Daoy (cell line): ENCODE measurements at places on chromosomes 5 and 9.

DNA sequence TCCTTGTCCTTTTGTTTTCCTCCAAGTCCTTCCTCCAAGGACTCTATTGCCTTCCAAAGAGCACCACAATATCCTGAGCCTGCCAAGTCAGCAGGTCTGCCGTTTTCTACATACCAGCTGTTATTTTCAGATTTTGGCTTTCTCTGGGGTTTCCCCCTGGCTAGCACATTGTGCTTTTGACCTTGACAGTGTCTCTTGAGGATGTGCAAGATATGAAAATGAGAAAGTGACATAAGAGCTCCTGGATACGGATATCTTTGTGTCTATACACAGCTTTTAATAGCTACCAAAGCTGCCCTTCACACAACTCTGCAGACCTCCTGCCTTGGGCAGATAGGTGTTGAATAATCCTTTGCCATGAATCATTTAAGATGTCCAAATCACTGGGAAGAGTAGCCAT lies 67.0 kb downstream of the HAPLN1 start:
- DNase-seq, result no peak

DNA sequence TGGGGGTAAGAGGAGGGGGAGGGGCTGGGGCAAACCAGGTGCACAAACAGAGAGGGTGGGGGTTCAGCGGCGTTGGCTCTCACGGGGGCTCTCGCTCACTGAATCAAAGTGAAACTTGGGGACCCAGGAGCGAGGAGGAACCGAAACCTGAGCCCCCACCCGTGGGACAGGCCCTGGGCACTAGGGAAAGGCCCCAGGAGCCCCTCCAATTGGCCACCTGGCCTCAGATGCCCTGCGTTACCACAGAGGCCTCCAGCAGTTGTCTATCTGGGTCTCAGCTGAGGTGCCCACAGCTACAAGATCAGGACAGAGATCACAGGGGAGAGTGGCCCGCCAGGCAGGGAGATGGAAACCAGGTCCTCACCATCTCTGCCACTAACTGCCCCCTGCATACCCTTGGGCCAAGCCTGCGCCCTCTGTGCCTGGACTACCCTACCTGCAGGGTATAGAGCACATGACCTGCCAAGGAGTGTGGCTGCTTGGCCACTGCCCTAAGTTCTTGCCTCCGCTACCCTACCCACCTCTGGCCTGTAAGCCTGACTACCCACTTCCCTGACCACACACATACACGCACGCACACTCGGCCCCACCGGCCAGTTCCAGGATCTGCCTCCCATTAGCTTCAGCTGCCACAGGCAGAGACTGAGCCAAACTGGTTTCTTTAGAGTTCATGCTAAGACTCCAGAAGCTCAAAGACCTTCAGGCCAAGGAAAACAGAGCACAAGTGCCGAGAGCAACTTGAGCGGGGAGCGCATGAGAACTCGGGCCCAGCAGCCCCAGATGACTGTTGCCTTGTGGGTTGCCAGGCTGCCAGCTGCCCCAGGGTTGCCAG lies 39.9 kb downstream of the PAX5 start:
- no peak for DNase-seq

DNA sequence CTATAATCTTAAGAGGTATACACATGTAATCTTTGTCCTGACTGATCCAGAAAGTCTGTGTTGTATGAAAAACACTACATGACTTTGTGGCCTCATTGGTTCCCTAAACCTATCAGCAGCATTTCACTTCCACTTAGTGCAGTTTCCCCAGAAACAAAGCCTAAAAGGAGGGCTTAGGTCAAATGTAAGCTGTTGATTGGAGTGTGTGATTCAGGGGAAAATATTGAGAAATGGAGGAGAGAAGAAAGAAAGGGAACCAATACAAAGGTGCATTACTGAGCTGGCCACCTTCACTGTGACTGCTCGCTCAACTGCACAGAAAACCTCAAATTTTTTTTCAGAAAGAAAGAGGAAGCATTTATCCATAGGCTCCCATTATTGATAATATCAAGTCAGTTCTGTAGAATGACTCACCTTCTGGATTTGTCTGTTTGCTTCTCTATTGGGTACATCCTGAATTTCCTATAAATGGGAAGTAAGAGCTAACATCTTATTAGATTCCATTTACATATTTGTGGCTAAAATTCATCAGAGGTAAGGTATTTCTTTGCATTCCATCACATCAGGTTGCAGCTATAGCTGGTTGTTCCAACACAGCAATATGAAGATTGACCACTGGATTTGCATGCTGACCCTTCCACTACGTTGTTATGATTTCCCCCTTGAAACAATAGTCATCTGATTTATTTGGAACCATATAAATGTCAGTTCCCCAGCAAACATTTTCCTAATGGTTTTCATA lies 10.3 kb upstream of the FST start:
- no peak for DNase-seq

DNA sequence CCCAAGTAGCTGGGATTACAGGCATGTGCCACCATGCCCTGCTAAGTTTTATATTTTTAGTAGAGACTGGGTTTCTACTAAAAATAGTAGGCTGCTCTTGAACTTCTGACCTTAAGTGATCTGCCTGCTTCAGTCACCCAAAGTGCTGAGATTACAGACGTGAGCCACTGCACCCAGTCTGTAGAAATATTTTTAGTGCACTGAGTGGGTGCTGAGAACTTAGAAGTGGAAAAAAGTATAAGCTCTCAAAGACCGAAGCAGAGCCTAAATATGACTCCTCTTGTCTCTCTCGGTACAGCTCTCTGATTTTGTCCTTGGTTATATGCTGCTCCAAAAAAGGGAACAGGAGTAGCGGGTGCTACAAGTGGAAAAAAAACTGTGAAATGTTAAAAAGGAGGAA lies 353.8 kb upstream of the IZUMO3 start:
- no peak for DNase-seq

DNA sequence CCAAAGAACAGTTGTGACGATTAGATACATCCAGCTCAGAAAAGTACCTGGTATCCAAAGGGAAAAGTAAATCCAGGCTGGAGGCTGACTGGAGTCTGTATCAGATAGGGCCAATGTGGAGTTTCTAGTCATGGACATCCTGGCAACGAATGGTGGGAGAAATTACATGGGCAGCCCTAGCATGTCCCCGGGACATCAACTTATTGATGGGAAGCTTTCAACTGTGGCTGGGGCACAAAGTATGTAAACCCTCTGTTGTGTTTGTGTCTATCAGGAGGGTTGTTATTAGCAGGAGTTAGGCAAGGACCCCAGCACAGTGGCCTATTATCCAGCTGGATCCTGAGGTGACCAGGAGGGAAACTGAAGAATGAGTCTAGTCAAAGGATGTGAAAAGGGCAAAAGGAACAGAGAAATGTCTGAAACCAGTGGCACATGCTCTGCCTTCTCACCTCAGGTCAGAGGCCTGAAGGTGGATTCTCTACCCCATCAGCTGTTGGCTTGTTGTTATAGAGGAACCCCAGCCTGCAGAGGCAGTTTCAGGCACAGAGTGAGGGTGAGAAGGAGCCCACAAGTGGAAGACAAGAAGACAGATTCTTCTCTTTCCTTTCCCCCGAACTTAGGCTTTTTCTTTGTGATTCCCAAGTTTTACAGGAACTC lies 19.9 kb downstream of the IFNW1 start:
- DNase-seq, result no peak

GRCh38 chr5:171845857-171846256 lies 60.2 kb downstream of the SMIM23 start:
- DNase-seq, result no peak

DNA sequence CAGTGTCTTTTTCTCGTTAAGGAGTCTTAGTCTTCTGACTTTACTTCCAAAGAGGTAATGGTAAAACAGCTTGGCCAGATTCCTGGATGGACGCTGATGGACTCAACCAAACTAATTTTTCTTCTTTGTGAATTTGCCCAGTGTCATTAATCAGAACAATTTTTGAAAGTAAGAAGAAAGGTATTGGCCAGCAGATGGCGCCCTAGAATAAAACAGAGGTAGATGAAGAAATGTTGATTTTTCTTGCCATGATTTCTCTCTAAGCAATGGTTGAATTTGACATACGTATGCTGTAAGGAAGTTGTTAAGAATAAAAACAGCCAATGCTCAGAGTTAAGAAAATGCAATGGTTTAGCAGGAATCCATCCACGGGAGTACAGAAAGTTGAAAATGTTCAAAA lies 500.0 kb downstream of the DIRAS2 start:
- DNase-seq, result peak; percentile 47

DNA sequence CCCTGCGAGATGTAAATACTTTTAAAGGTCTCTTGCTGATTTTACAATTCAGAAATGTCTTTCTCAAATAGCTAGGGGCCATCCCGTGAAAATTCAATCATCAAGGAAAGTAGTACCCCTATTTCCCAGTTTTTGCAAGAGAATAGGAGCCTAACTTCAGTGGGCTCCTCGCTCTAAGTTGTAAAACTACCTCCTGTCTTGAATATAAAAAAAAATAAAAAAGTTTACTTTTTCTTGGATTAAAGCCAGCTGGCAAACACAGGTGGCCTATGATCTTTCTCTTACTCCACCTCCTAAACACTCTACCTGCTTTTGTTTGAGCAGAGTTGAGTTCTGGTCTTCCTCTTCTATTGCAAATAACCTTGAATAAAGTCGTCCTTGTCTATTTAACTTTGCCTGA lies 79.4 kb downstream of the SLCO4C1 start:
- DNase-seq, result no peak

DNA sequence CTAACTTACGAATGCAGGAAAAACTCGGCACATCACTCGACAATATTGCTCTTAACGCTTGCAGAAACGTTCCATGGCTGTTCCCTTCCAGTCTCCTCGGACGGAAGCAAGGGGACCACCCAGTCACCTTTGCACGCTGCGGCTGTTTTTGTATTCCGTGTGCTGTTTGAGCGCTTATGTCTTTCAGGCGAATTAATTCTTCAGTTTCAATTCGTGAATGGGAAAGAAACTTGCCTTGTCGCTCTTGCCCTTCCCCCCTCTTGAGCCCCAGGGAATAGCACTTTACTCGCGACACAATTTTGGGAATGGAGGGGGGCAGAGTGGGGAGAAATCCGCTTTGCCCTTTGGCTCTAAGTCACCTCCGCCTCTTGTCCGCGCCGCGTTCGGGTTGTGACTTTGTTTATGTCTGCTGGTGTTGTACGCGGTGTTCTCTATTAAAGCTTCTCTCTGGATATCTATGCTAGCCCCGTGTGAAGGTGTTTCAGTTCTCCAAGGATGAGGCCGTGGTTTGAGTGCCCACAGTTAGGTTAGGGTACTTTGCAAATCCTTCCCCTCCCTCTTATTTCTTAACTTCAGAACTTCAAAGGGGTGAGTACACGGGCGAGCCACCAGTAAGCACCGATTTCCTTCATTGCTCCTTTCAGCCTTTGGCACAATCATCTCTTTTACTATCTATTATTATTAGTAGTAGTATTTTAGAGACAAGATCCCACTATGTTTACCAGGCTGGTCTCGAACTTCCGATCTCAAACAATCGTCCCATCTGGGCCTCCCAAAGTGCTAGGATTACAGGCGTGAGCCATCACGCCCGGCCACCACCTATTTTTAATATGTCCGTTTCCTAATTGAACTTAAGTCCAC lies 2.7 kb downstream of the FOXB2 start:
- DNase-seq, result no peak

GRCh38 chr9:16412740-16413139 lies 457.7 kb downstream of the BNC2 start:
- DNase-seq, result no peak

- DNase-seq, result peak; percentile 44
These were observed 12.4 kb upstream of the CYFIP2 start for GRCh38 chr5:157253547-157253946.

- DNase-seq, result no peak
These were observed 361.0 kb upstream of the PCSK5 start for GRCh38 chr9:75529463-75529862.

- no peak for DNase-seq
These were observed 35.4 kb upstream of the MAP1B start for GRCh38 chr5:72071906-72072305.

DNA sequence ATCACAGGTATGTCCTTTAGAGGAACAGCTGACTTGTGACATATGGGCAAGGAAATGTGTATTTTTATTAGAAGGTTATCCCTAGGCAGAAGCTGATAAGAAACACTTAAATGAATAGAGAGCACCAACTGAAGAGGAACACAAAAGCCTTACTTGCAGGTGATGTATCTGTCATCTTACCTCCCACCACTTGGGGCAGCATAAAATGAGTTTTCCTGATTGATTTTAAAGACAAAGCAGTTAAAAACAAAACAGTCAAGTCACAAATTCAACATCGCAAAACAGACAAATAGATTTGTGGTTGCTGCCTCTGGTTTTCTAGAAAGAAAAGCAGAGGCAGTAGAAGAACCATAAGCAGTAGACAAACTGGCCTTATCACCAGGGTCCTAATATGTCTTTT lies 302.4 kb upstream of the ZNF462 start:
- DNase-seq, result no peak

GRCh38 chr9:12091865-12092527 lies 601.2 kb upstream of the TYRP1 start:
- DNase-seq, result no peak

DNA sequence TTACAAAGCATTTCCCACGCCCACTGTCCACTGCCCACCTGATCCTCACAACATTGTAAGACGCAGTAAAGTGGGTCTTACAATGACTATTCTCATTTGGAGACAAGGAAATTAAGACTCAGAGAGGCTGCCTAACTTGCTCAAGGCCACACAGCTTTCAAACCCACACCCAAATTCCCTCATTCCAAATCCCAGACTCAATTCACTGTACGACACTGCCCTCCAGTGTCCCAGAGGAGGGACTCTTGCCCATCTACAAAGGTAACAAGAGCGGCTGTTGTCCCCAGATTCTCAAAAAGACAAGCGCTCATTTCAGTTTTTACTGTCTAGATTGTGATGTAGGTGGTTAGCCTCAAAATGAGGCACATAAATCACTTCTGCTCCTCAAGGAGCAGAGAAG lies 184.6 kb downstream of the ACTL7B start:
- peak; percentile 54 for DNase-seq

DNA sequence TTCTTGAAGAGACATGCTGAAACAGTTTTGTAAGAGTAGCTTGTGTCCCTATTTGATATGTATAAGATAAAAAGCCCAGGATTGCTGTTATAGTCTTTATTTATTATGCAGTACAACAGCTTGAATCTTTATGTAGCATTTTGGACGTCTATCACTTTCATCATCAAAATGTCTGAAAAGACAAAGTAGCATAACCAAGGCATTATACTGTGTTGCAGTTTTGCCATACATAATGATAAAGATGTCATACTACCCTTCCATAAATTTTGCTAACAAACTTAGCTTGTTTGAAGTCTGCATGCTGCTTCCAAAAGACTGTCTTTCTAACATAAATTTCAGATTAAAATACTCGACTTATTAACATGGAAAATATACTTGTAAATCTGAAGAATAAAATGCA lies 127.8 kb downstream of the PRR16 start:
- no peak for DNase-seq
